ENCODE measurements at places on chromosomes 7 and 10.

DNA sequence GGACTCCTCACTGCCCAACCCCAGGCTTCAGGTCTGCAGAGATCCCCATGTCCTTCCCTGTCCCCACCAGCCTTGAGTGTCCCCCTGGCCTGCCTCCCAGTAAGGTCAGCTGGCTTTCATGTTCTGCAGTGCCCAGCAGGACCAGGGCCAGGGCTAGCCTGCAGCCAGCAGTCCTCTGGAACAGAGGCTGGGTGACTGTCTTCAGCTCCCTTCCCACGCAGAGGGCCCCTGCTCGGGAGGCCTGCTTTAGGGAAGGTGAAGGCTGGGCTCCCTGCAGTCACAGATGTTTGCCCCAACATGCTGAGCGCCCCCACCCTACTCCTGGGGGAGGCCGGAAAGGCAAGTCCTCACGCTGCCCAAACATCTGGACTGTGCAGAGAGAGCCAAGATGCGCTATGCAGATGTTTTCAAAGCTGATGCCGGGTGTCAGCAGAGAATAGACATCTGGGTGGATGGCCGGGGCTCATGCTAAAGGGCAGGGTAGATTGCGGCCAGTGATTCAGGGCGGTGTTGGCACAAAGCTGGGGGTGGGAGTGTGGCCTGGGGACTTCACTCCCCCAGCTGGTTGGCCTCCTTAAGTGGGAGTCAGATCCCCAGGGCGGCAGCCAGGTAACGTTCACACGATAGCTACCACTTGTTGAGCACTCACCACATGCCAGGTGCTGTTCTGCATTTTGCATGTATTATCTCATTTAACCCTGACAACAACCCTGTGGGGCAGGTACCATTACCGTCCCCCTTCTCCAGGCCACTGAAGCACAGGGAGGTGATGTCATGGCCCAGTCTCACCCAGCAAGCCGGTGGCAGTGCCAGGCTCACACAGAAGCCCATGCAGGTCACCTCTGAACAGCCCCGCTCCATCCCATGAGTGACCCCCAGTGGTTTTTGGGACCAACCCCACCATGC is 71.2 kb upstream of the COL13A1 start:
- DNase-seq = no peak

DNA sequence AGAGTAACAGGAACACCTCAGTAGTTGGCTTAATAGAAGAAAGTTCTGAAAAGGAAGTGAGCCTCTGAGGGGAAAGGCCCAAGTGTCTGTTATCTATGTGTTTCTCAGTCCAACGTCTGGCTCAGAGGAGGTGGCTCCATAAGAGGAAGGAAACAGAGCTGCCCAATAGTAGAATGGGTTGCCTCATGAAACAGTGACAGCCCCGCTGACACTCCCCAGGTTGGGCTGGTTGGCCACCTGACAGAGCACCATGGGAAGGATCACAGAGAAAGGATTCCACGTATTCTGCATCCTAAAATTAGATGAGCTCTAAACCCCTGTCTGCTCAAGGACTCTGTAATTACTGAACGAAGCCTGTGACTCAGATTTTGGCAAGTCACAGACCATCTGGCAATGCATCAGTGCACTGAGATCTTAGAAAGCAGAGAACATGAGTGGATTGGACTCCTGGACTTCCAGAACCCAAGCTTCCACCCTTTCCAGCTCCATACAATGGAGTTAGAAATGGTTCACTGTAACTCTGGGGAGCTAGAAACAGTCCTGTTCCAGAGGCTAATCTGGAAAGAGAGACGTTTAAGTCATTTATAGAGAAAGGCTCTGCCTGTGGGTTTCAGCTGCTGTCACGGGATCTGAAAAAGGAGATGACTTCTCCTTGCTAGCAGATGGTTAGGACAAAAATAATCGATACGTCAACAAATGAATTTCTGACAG is 2.9 kb downstream of the PKD2L1 start:
- DNase-seq = no peak

- no peak for DNase-seq
Observed at GRCh38 chr7:157425137-157425731, 88.4 kb downstream of the DNAJB6 start.

DNA sequence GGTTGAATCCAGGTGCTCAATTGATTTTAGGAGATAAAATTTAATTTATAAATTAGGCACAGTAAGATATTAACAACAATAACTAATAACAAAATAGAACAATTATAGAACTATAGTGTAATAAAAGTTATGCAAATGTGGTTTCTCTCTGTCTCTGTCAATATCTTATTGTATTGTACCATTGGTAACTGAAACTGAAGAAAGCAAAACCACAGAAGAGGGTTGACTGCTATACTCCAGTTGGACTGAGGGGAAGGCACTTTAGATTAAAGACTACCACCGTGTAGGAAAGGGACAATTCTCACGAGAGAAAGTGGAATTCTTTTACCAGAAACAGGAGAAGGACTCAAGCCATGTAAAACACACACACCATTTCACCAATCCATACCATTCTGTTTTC is 967.1 kb downstream of the PCDH15 start:
- DNase-seq = no peak

- DNase-seq = no peak
Observed at GRCh38 chr7:36023033-36023560, 130.0 kb upstream of the EEPD1 start.

DNA sequence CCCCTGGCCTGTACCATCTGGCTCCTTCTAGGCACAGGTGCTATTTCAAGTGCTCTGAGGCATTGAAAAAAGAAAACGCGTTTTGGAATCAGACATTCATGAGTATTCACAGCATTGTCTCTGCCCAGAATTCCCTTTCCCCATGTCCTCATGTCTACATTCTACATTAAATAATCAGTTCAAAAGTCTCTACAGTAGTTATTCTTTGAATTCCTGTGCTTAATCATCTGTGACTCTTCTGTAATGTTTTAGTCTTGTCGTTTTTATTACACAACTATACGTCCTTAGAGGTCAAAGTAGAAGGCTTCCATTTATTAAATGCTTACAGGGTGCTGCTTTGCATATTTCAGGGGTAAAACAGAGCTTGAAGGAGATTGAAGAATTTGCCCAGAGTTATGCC is 95.7 kb downstream of the BICC1 start:
- no peak for DNase-seq

DNA sequence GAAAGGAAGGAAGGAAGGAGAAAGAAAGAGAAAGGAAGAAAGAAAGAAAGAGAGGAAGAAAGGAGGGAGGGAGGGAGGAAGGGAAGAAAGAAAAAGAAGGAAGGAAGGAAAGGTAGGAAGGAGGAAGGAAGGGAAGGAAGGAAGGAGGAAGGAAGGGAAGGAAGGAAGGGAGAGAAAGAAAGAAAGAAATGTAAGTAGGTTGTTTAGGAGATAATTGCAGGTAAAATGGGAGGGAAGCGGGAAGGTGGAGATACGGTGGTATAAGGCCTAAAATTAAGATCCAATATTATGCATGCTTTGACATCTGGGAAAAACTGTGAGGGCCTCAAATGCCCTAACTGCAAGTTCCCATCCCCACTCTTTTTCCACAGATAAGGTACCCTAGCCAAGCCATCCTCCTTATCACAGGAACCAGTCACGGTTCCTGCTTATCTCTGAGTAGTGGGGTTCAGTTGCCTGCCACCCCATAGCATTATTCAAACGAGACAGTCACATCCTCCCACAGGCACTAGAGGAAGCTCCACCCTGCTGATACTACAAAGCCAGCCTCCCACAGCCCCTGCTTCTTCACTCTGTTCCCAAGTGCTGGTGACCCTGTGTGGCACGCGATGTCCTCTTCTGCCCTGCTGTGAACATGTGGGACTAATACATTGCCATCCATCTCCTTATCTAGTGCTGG is 28.7 kb downstream of the ST8SIA6 start:
- DNase-seq = no peak

DNA sequence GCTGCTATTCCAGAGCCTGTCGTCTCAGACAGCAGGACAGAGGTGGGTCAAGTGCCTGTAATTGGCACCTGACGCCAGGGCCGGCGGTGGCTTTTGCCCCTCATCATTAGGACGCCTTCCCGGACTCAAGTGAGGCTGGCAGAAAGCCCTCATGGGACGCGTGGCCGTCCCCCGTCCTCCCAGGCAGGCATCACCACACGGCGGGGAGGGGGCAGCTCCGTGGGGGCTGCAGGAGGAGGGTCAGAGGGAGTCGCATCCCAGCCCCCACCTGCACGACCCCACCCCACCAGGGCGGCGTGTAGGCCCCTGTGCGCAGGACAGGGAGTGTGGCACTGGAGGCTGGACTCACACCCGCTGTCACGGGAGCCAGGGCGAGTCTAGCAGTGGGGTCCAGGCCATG is 16.3 kb downstream of the CFAP46 start:
- no peak for DNase-seq

- no peak for DNase-seq
Observed at GRCh38 chr7:78226059-78226719, 427.6 kb downstream of the PHTF2 start.

GRCh38 chr7:102834999-102835398 is 77.8 kb upstream of the LRRC17 start:
- no peak for DNase-seq

DNA sequence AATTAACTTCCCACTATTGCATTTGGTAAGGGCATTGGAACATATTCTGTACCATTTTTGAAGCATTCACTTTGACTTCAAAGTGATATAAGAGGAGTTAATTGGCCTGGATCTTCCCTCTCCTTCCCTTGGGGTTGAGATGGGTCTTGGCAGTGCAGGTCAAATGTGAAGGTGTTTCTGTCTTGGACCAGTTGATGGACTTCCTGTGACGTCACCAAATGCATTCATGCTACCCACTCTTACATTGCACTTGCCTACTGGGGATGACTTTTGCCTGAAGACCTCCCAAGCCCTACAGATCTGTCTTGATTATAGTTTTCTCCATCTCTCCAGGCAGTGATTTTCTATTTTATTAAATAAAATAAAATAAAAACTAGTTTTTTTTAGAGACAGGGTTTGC is 221.5 kb downstream of the BUB3 start:
- no peak for DNase-seq

- no peak for DNase-seq
Observed at GRCh38 chr7:121945066-121945465, 72.1 kb downstream of the PTPRZ1 start.

Data from activated CD8-positive, alpha-beta memory T cell treated with anti-CD3 and anti-CD28 coated beads for 4 hours (primary cell).